ENCODE measurements at places on chromosomes 1 and 21.

DNA sequence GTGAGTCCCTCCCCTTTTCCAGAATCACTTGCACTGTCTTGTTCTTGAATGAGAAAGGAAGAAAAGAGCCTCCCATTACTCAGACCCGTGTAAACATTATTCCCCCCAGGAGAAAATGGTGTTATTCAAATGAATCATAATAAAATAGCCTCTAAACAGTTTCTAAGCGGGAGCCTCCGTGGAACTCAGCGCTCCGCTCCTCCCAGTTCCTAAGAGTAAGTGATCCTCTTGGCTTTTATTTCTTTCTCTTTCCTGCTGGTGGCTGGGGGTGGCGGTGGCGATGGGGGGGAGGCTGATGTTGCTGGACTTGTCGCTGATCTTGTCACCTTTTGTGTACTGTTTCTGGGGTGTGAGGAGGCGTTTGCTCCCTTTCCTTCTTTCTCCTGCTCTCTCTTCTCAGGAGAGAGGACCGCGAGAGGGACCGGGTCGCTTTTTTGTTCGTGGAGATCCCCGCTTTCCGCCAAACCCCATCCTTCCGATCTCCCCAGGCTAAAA, 781 bp downstream of the PROX1 start:
- H3K36me3 ChIP-seq: no peaks in the 10 kb centered on the region
- H3K27me3 ChIP-seq: peaks cover 77% of the 10 kb centered on the region
- H3K27ac ChIP-seq: no peak overlapping the region
- DNase-seq: no peak

- H3K27ac ChIP-seq: no peak overlapping the region
- peaks cover 10% of the 10 kb centered on the region for H3K4me1 ChIP-seq
- no peak overlapping the region for H3K4me3 ChIP-seq
- DNase-seq: no peak
These were observed 11.7 kb upstream of the ARHGAP29 start for GRCh38 chr1:94248956-94249688.

DNA sequence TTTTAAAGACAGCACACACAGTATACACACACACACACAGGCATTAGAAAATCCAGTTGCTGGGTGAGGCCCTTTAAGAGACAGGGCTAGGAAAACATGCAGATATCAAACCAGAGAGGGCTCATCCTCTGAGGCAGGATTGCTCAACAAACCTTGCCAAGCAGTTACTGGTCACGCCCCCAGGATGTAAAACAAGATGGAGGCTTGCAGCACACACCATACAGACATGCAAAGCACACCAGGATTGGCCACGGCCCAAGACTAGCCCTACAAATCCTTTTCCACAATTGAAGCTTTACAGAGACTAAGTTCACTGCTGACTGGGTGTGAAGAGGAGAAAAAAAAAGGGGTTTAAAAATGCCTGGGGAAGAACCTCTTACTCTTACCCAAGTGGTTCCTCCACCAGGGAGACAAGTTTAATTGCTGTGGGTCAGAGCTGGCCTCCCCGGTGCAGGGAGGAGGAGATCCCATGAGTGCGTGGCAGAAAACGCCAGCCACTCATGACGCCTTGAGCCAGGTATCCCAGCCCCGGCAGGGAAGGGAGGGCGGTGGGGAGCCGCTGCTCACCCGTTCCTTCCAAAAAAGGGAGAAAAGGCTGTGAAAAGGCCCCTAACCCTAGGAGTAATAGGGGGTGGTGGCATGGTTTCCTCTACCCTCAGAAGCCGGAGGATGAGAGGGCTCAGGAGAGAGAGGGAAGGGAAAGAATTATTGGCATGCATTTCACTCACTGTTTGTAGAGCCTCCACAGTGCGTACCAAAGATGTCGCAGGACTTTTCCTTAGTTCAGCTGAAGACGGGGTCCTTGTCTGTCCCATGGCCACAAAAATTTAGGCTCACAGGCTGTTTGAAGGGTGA, 594.6 kb upstream of the ZP4 start:
- H3K4me3 ChIP-seq: no peak overlapping the region
- H3K27me3 ChIP-seq: no peaks in the 10 kb centered on the region
- H3K36me3 ChIP-seq: no peaks in the 10 kb centered on the region
- no peak for DNase-seq
- no peak overlapping the region for H3K27ac ChIP-seq

- H3K36me3 ChIP-seq: no peaks in the 10 kb centered on the region
- H3K27ac ChIP-seq: no peak overlapping the region
- no peaks in the 10 kb centered on the region for H3K4me1 ChIP-seq
- no peaks in the 10 kb centered on the region for H3K27me3 ChIP-seq
- no peak for DNase-seq
These were observed 150.8 kb downstream of the MAST2 start for GRCh38 chr1:45953934-45954847.

- H3K27ac ChIP-seq: no peak overlapping the region
- no peak overlapping the region for H3K4me3 ChIP-seq
- H3K4me1 ChIP-seq: no peaks in the 10 kb centered on the region
- no peaks in the 10 kb centered on the region for H3K27me3 ChIP-seq
These were observed 515.6 kb upstream of the ZP4 start for GRCh38 chr1:238406098-238406860.

- H3K27me3 ChIP-seq: no peaks in the 10 kb centered on the region
- DNase-seq: peak; percentile 40
- no peak overlapping the region for H3K4me3 ChIP-seq
These were observed 118.4 kb downstream of the CRYAA start for GRCh38 chr21:43287111-43287760.

- H3K4me3 ChIP-seq: no peak overlapping the region
- H3K27me3 ChIP-seq: no peaks in the 10 kb centered on the region
- H3K27ac ChIP-seq: no peak overlapping the region
- no peaks in the 10 kb centered on the region for H3K4me1 ChIP-seq
These were observed 49.7 kb downstream of the B3GALT5 start for GRCh38 chr21:39662411-39662953.

Data from activated naive CD4-positive, alpha-beta T cell treated with anti-CD3 and anti-CD28 coated beads for 36 hours (primary cell).